ENCODE measurements at places on chromosomes 7 and 10.

GRCh38 chr7:93004906-93005305, 112.9 kb downstream of the SAMD9 start:
- no peak for DNase-seq

- DNase-seq = no peak
Observed at GRCh38 chr10:97372233-97372875, 28.8 kb downstream of the RRP12 start.

DNA sequence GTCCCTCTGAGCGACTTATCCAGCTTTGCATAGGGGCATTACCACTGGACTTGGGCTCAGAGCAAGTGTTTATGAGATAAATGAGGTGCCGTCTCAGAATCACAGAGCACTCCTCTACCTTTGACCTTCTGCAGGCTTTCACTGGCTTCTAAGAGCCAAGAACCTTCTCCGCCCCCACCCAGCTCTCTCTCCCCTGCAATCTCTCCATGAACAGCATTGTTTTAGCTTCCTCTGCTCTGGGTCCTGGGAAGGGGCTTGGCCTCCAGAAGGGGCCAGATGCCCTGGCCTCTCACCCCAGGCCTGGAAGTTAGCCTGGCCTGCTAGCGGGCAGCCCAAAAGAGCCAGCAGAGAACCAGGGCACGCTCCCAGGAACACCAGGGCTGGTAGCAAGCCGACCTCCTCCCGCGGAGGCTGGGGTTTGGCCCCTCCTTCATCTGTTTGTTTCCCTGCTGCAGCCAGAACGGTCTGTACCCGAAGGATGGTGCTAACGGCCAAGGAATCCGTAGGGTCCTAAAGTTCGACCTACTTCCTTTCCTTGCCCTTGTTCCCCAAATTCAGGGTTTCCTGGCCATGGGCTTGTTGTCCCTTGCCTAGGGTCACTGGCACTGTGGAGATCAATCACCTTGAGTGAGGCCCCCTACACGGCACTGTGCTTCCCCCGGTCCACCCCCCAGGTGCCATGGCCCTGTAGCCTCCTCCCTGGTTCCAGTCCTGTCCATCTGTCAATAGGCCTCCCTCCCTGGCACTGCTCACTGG, 18.7 kb upstream of the DDIT4 start:
- no peak for DNase-seq

DNA sequence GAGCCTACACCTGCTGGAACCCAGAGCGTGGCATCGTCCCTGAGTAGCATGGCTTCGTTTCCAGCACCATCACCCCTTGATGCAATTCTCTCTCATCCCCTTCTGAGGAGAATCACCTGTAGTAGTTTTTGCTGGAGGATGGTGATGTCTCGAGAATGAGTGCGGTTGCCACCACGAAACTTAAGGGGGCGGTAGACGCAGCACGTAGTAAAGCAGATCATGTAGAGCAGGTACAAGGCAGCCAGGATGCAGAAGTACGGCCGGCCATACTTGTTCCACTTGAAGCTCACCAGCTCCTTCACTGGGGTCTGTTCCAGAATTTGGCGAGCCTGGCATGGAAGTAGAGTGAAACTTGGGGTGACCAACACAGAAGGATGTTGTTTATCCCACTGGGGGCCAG, 8.1 kb downstream of the TRPV5 start:
- DNase-seq = no peak

DNA sequence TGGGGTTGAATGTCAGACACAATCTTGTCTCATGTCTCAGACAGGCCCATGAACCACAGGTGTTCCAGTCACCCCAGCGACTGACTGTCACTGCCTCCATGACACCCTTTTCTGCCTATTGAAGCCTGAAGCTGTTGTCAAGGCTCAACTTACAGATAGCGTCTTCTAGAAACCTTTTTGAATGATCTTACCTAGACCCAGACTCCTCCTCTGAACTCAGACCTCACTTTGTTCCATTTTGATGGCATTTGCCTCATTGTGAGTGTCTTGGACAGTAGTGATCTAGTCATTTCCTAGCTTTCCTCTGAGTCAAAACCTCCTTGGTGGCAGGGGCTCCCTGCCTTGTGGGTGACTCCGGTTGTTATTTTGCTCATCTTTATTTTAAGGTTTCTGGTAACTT, 98.3 kb upstream of the AGK start:
- DNase-seq = no peak

DNA sequence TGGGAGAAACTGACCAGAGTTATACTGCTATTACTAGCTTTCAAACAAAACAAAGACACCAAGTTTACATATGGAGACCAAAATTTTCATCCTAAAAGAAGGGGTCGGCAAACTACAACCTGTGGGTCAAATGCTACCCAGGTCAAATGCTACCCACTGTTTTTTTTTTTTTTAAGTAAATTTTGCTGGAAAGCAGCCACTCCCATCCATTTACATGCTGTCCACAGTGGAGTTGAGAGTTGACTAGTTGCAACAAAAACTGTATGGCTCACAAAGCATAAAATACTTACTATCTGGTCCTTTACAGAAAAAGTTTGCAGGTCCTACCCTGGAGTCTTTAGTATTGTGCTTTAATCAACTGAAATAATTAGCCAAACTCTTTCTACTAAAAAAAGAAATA, 91.4 kb downstream of the SIRT1 start:
- no peak for DNase-seq

- DNase-seq = no peak
Observed at GRCh38 chr7:47474937-47475879, 106.7 kb downstream of the TNS3 start.

DNA sequence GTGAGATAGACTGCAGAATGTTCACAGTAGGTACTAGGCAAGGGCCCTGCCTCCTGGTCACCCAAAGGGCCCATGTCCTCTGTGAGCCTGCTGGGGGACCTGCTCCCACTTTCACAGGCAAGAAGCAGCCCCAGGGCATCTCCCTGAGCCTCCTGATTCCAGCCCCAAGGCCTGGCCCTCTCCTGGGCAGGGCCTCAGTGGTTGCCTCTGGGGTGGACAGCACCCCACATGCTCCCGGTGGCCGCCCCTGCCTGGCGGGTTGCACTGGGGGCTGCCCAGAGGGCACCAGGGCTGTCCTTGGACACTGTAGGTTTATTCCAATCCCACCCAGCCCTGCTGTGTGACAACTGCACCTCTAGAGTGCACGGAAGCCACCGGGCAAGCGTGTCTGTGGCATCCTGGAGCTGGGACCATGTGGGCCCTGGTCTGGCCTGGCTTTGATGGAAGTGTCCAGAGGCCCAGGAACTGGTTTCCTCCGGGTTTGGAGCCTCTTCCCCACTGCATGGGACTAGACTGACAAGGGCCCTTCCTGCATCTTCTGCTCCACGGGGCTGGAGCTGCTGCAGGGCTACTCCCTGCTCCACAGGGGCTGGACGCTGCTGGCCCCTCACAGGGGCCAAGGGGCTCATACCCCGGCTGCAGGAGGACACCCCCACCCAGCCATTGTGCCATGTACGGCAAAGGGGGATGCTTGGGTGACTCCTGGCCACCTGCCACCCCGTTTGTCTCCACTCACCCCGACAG, 25.0 kb upstream of the SYCE1 start:
- DNase-seq = no peak

DNA sequence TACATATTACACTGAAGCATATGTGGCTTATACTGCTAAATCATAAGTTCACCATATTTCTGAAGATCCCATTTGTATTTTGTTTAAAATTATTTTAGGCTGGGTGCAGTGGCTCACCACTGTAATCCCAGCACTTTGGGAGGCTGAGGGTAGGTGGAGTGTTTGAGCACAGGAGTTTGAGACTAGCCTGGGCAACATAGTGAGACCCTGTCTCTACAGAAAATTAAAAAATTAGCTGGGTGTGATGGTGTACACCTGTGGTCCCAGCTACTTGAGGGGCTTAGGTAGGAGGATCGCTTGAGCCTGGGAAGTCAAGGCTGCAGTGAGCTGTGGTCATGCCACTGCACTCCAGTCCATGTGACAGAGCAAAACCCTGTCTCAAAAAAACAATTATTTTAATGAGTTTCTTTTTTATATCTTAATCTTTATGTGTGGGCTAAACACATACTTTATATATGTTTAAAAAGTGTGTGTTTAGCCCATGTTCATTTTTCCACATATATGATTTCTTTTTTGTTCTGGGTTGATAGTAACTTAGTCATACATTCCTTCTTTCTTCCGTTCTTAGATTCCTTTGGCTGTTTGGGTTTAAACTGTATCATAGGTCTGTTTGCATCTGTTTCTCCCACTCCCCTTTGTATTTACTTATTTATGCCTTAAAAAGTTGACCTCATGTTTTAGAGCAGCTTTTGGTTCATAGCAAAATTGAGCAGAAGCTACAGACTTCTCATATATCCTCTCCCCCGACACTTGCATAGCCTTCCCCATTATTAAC, 33.5 kb downstream of the RSBN1L start:
- DNase-seq = no peak

GRCh38 chr7:6917258-6917657, 91.2 kb upstream of the CCZ1B start:
- DNase-seq = no peak

DNA sequence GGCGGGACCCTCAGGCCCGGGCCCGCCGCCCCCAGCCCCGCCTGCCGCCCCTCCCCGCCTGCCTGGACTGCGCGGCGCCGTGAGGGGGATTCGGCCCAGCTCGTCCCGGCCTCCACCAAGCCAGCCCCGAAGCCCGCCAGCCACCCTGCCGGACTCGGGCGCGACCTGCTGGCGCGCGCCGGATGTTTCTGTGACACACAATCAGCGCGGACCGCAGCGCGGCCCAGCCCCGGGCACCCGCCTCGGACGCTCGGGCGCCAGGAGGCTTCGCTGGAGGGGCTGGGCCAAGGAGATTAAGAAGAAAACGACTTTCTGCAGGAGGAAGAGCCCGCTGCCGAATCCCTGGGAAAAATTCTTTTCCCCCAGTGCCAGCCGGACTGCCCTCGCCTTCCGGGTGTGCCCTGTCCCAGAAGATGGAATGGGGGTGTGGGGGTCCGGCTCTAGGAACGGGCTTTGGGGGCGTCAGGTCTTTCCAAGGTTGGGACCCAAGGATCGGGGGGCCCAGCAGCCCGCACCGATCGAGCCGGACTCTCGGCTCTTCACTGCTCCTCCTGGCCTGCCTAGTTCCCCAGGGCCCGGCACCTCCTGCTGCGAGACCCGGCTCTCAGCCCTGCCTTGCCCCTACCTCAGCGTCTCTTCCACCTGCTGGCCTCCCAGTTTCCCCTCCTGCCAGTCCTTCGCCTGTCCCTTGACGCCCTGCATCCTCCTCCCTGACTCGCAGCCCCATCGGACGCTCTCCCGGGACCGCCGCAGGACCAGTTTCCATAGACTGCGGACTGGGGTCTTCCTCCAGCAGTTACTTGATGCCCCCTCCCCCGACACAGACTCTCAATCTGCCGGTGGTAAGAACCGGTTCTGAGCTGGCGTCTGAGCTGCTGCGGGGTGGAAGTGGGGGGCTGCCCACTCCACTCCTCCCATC, 82.7 kb downstream of the PAX2 start:
- no peak for DNase-seq

- no peak for DNase-seq
Observed at GRCh38 chr7:40536421-40536820, 401.6 kb downstream of the SUGCT start.

DNA sequence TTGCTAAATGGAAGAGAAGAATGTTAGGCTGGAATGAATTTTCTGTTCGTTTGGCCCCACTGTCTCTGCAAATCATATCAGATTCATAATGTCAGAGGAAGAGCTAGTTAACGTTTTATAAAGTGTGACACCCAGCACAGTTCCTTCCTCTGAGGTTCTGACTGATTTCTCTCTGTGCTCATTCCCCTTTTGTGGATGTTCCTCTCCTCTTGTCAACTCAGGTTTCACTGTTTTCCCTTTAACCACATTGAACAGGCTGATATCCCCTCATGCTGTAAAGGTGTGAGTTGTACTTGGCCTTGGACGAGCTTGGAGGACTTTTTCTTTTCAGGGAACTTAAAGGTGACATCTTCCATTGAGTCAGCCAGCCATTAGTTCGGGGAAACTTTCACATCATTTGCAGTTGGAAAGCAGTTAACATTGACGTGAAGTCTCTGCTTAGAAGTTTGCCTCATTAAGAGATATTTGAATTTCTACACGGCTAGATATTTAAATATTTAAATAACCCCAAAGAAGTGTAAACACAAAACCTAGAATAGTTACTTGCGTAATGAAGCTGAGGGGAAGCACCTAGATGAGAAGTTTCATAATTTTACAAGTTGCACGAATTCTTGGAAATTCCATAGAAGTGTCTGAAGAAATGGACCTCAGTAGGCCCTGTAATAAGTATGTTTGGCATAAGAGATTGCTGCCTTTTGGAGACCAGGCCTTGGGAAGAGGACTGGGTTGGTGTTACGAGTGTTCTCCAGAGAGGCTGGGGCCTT, 101.5 kb upstream of the EGR2 start:
- DNase-seq = no peak

- no peak for DNase-seq
Observed at GRCh38 chr7:27158436-27159265, 2.2 kb upstream of the HOXA7 start.

DNA sequence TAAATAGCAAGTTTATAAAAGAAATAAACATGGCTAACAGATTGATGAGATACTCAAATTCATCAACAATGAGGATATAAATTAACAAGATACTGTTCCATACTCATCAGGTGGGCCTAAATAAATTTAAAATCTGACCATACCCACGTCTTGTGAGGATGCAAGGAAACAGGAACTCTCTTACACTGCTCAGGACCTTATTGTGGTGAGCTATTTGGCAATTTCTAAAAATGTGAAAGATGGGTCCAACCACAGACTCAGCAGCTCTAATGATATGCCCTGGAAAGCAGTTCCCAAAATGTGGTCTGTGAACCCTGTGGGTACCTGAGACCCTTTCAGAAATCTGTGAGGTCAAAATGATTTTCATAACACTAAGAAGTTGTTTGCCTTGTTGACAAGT, 21.5 kb downstream of the RPP38 start:
- no peak for DNase-seq

- no peak for DNase-seq
Observed at GRCh38 chr10:55019439-55019838, 218.4 kb upstream of the PCDH15 start.

GRCh38 chr7:155995183-155995612, 182.9 kb upstream of the SHH start:
- no peak for DNase-seq

DNA sequence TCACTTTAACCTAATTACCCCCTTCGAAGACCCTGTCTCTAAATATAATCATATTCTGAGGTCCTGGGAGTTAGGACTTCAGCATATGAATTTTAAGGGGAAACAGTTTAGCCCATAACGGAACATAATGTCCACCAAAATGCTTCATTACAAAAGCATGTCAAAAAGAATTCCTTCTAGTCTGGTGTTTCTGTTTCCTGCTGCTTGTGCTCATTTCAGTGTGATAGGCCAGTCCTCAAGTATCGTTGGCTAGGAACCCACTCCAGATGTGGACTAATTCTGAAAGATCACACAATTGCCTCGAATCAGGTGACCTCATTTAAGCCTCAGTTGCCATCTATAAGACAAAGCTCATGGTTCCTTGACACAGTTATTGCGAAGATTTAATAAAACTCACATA, 29.6 kb downstream of the INPP5F start:
- no peak for DNase-seq

- DNase-seq = no peak
Observed at GRCh38 chr10:106424981-106425380, 739.5 kb downstream of the SORCS1 start.
